ENCODE measurements at places on chromosomes 2 and 18.

- DNase-seq, result no peak
Measured at GRCh38 chr18:10234912-10235660, 219.3 kb upstream of the APCDD1 start.

DNA sequence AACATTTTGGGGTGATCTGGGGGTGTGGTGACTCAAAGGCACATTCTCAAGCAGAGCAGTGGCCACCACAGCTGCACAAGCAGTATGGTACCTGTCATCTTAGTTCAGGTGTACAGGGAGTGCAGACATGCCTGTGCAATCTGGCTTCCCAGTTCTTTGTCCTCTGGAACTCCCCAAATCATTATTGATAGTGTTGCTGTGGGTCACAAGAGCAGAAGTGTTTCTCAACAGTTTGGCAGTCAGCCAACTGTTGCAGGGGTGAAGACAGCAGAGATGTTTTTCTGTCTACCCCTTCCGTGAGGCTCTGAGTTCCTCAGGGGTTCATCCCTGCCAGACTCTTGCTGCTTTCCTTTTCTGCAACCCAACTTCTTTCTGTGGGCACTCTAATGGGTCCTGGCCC lies 206.5 kb upstream of the ZSWIM2 start:
- DNase-seq, result no peak

DNA sequence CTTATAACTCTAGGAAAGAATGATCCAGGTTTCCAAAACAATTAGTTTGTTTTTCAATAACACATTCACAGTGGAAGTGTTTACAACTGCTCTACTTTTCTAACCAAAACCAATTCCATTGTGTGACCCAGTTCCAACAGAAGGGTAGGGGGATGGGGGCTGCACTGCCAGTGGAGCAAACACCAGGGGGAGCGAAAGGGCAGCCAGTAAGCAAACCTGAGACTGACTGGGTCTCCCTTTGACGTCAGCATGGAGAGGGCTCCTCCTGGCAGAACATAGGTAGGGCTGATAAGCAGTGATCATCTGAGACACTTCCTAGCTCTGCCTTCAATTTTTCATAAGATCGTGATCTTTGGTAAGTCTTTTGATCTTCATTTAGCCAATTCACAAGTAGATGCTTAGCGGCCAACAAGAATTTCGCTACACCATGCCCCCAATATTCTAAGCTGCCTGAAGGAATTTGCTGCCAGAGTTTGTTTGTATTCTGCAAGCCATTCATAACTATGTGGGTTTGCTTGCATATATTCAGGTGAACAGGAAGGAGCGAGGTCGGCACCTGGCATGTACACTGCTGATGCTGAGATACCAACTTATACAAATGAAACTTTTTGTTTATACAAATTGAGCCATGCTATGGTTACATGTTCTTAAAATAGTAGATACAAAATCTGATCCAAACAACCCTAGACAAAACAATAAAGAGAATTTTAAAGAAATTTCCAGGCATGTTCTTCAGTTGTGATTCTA lies 45.9 kb downstream of the ST6GAL2 start:
- DNase-seq, result no peak

DNA sequence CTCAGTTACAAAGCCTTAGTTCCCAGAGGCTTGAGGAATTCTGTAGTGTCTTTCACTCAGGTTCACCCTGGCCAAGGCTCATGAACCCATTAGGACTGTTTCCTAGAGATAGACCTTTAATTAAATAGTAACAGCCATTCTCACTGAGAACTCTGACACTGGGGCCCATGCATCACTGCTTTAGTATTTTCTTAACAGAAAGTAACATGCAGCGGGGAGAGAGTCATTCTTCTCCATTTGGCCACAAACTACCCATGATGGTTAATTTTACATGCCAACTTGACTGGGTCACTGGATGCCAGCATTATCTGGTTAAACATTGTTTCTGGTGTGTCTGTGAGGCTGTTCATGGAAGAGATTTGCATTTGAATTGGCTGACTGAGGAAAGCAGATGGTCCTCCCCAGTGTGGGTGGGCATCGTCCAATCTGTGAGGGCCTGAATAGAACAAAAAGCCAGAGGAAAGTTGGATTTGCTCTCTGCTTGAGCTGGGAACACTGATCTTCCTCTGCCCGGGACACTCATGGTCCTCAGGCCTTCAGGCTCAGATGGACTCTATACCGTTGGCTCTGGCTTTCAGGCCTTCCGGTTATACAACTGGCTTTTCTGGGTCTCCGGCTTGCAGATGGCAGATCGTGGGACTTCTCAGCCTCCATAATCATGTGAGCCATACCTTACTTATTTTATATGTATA lies 5.6 kb upstream of the CPLX4 start:
- no peak for DNase-seq
